Amniotic stem cell (primary cell): ENCODE measurements at places on chromosomes 7 and 10.

GRCh38 chr7:127677433-127678230 is 25.6 kb downstream of the SND1 start:
- DNase-seq: no peak

DNA sequence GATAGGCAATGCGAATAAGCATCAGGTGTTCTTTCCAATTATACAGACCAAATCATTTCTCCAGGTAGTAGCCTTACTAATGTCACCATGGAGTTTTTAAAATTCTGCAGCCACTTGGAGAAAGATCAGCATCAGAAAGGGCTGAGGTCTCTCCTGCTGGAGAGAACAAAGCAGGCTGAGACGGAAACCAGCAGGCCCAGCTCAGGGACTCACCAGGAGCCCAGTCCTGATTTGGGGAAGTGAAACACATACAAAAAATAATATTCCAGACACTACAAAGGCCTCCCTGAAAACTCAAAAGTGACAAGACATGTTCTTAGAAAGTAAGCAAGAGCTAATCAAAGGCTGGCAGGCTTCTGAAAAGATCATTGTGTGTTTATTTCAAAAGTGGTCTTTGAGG is 207.1 kb upstream of the GHITM start:
- no peak for DNase-seq

DNA sequence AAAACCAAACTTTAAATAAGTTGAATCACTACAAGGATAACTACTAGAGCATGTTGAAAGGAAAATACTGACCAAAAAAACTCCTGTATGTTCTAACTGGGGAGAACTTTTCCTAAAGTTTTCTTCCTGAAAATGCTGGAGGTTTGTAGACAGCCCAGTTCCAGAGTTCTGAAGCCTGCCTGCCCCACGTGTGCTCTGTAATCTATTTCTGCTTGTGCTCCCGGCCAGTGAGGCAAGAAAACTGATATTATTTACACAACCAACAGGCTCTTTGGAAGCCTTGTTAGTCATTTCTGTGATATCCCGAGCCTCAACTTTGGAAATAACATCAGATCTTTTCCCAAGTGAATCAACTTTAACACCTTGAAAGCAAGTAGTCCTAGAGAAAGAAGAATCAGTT is 46.7 kb downstream of the ZFAND4 start:
- no peak for DNase-seq

DNA sequence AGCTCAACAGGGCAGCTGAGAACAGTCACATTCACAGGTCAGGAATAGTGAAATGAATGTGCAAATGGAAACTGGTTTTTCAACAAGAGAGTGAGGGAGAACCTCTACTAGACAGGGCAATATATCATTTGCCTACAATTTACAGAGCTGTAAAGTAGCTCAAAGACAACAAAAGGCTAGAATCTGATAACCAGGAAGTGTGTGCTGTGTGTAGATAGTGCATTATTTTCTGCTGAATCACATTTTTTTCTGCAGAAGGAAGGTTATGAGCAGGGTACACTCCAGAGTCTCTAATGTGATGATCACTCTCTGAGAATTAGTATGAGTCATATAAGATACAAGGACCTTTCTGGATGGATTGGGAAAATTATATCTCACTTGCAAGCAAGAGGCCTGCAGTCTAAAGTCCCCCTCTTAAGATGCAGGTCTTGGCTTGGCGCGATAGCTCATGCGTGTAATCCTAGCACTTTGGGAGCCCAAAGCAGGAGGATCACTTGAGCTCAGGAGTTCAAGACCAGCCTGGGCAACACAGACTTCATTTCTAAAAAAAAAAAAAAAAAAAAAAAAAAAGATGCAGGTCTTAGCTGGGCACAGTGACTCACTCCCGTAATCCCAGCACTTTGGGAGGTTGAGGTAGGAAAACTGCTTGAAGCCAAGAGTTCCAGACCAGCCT is 59.9 kb upstream of the COBL start:
- no peak for DNase-seq
